ENCODE measurements at places on chromosomes 7 and 10.
A peak's percentile ranks its signal among the peaks of the same experiment; 100 is the strongest.

GRCh38 chr7:157708919-157709295 lies 372.1 kb downstream of the DNAJB6 start:
- no peaks in the 10 kb centered on the region for H3K4me1 ChIP-seq
- H3K27ac ChIP-seq: no peak overlapping the region
- H3K36me3 ChIP-seq: peaks cover 2% of the 10 kb centered on the region
- peaks cover 36% of the 10 kb centered on the region for H3K27me3 ChIP-seq

GRCh38 chr10:97000487-97001182 lies 168.5 kb downstream of the LCOR start:
- H3K27me3 ChIP-seq: no peaks in the 10 kb centered on the region
- no peak for DNase-seq
- no peak overlapping the region for H3K27ac ChIP-seq
- H3K4me1 ChIP-seq: no peaks in the 10 kb centered on the region
- H3K36me3 ChIP-seq: peaks cover 5% of the 10 kb centered on the region

- no peak overlapping the region for H3K4me3 ChIP-seq
- no peak for DNase-seq
- no peaks in the 10 kb centered on the region for H3K36me3 ChIP-seq
- no peak overlapping the region for H3K27ac ChIP-seq
- peaks cover 2% of the 10 kb centered on the region for H3K27me3 ChIP-seq
These were observed 242.6 kb upstream of the PITRM1 start for GRCh38 chr10:3415038-3415736.

- peaks cover 2% of the 10 kb centered on the region for H3K36me3 ChIP-seq
- no peaks in the 10 kb centered on the region for H3K4me1 ChIP-seq
- no peaks in the 10 kb centered on the region for H3K27me3 ChIP-seq
- no peak for DNase-seq
These were observed 295.2 kb downstream of the PTEN start for GRCh38 chr10:88158526-88159122.

DNA sequence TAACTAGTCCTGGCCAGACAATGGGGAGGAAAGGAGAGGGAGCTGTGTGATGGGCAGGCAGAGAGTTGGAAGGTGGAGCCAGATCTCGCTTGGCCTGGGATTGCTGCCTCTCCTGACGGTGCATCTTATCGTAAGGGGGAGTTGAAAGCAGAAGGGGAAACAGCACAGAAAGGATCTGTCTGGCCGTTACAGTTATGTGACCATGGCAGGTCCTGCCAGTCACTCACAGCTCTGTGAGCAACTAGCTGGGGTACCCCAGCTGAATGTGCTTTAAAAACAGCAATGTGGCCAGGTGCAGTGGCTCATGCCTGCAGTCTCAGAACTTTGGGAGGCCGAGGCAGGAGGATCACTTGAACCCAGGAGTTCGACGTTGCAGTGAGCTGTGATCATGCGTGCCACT lies 8.1 kb downstream of the BLVRA start:
- no peak overlapping the region for H3K4me3 ChIP-seq
- peaks cover 22% of the 10 kb centered on the region for H3K4me1 ChIP-seq
- no peak for DNase-seq
- no peak overlapping the region for H3K27ac ChIP-seq
- peaks cover 3% of the 10 kb centered on the region for H3K36me3 ChIP-seq

GRCh38 chr7:132066761-132067171 lies 509.5 kb downstream of the PLXNA4 start:
- peaks cover 17% of the 10 kb centered on the region for H3K27me3 ChIP-seq
- no peak overlapping the region for H3K27ac ChIP-seq
- DNase-seq: no peak
- no peaks in the 10 kb centered on the region for H3K36me3 ChIP-seq
- no peaks in the 10 kb centered on the region for H3K4me1 ChIP-seq

DNA sequence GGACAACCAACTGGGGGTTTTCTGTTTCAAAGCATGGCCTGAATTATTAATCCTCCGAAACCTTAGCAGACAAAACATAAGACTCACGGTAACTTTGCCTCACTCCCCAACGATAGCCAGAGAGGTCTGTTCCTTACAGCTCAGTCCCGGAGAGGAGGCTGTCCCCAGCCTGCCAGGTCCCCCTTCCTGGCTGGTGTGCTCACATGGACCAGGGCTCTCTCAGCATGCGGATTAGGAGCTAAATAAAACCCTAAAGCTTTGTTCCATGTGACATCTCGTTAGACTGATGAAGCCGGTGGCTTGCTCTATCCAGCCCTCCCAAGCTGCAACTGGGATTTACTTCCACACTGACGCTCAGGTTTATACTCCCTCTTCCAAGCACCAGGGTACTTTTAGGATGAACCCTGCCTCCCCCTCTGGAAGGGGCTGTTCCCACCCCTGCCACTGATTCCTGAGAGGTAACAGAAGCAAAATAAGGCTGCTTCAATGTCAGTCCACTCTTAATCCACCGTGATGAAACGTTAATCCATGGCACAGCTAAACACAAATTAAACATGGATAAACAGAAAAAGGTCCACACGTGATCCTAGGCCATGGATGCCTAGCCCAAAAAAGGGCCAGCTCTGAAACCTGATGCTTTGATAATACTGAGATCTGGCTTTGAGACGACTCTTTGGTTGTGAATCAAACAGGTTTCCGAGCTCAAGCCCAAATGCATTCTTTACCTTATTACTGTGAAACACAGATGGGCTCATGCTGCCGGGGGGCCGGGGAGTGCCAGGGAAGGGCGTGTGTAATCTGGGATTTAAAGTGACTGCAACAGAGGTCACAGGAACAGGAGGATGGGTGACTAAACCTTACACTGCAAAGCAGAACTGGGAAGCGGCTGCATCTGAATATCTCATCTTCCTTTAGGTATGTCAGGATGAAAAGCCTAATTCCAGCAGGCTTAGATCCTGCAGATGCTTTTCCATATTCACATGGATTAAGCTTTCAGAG lies 86.2 kb downstream of the ZRANB1 start:
- H3K4me3 ChIP-seq: no peak overlapping the region
- H3K36me3 ChIP-seq: peaks cover 1% of the 10 kb centered on the region
- no peak overlapping the region for H3K27ac ChIP-seq
- H3K27me3 ChIP-seq: peaks cover 34% of the 10 kb centered on the region

DNA sequence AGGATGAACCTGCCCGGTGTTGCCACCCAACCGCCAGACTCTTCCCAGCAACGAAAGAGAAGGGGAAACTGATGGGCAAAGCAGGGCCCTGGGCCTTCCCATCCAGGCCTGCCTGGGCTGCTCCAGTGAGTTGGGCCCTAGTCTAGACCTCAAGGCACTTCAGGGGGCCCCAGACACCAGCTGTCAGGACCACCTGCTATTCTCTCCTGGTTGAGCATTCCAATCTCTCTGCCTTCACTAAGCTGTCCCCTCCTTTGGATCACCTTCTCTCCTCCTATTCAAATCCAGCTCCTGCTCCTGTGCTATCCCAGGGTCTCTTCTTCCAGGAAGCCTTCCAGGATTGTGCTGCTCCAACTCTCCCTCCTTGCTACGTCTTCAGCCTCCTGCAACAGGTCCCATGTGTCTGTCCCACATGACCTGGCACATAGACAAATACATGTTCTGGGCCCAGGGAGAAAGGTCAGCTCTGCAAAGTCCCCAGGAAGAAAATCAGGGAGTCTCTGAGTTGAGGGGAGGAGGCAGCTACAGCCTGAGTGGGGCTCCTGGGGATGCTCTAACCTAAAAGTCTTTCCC lies 3.1 kb downstream of the STX1A start:
- no peak for DNase-seq
- H3K27ac ChIP-seq: peak overlapping the region; percentile 16

DNA sequence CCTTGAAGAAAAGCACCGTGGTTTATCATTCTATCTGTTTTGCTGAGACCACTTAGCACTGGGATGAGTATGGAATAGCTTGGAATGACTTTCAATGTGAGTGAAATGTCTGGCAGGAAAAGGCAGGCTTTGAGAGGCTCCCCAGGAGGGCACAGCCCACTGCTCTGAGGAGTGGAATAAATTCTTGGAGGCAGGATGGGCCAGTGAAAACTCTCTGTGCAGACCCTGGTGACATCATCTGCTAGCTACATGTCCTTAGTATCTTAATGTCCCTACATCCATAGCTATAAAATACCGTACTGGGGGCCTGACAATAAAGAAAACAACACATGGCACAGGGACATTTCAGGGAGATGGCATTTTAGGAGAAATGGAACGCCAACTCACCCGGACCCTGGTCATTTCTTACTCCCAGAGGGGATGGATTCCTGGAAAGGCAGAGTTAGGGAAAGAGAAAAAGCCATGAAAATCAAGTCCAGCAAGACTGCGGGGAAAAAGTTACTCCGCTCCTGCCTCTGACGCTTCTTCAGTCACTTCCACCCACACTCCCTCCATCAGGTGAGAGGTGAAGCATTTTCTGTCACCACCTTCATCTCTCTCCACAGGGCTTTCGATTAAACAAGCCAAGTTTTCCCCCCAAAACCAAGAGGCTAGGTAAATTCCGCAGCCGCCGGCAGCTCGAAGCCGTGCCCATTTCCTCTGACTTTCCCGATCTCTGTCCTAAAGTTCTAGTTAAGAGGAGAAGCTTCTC lies 991 bp downstream of the ZNF239 start:
- peak overlapping the region; percentile 82 for H3K4me3 ChIP-seq
- peaks cover 13% of the 10 kb centered on the region for H3K36me3 ChIP-seq
- H3K27me3 ChIP-seq: no peaks in the 10 kb centered on the region
- peak overlapping the region; percentile 32 for H3K27ac ChIP-seq
- DNase-seq: no peak

DNA sequence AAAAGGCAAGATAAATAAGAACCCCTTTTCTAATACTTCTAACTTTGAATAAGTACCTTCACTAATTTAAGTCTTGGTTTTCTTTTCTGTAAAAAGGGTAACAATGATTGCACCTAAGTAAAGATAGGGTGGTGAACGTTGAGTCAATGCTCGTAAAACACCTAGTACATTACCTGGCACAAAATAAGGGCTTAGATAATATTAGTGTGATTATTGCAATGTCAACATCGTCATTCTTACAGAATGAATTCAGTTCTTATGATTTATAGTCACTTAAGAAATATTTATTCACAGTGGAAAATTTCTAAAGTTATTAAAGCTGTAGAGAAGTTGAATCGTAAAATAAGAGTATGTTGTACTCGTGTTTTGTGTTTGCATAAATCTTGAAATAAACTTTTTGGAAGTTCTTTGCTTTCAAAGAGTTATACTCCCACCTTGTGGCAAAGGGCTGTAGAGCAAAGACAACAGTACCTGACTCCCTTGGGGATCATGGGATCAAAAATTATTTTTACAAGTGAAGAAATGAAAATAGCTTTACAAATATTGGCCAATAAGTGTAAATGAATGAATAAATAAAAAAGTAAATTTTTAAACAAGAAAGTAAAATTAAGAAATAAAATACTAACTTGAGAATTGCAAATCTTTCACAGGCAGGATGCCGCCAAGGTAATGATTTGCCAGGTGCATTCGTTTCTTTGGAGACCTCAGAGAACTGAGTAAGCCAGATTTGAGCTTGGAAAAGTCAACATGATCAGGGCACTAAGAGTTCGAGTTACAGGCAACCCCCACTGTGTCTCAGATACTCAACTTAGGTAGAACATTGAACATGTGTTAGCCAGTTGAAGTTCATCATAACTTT lies 285.8 kb upstream of the CACNA2D1 start:
- no peaks in the 10 kb centered on the region for H3K4me1 ChIP-seq
- H3K27ac ChIP-seq: no peak overlapping the region
- no peak overlapping the region for H3K4me3 ChIP-seq
- no peaks in the 10 kb centered on the region for H3K36me3 ChIP-seq
- DNase-seq: no peak

Data from central memory CD8-positive, alpha-beta T cell (primary cell).